ENCODE measurements at places on chromosomes 3 and 15.

GRCh38 chr3:129120254-129121004 is 1.2 kb downstream of the RAB43 start:
- peak; percentile 61 for DNase-seq

DNA sequence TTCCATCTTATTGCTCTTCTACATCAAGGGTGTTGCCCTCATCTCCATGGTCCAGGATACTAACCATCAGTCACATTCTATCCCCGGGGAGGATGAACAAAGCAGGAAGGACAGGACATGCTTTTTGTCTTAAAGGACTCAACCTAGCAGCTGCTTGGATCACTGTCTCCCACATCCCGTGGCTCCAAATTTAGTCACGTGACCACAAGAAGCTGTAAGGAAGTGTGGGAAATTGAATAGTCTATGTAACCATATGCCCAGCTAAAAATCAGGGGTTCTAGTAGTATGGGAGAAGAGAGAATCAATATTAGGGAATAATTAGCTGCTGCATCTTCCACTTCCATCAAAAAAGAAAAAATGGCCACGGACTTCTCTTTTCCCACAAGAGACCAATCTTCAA is 18.2 kb upstream of the CMSS1 start:
- DNase-seq, result no peak

GRCh38 chr3:107110596-107111305 is 266.5 kb upstream of the CCDC54 start:
- no peak for DNase-seq

GRCh38 chr3:150925751-150926201 is 20.5 kb upstream of the MINDY4B start:
- DNase-seq, result no peak

- DNase-seq, result no peak
These were observed 594.1 kb downstream of the NR2F2 start for GRCh38 chr15:96924570-96924969.
